Foreskin keratinocyte (primary cell): ENCODE measurements at places on chromosomes 11 and 22. TPM values are rescaled to one million over a fixed set of nuclear protein-coding genes. Genes with fewer than 3 reads are reported as not detected.

DNA sequence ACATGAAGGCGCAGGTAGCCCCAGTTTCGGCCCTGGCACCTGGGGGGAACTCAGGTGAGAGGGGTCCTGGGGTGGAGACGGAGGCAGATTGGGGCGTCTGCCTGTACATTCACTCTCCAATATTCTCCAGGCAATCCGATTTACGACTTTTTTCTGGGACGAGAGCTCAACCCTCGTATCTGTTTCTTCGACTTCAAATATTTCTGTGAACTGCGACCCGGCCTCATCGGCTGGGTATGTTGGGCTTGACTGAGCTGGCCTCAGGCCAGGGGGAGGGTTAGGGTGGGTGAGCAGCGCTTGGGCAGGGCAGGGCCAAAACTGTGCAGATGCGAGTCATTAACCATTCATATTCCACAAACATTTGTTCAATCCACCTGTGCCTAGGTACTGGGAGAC lies 1.7 kb downstream of the TM7SF2 start:
- DNase-seq, result no peak

DNA sequence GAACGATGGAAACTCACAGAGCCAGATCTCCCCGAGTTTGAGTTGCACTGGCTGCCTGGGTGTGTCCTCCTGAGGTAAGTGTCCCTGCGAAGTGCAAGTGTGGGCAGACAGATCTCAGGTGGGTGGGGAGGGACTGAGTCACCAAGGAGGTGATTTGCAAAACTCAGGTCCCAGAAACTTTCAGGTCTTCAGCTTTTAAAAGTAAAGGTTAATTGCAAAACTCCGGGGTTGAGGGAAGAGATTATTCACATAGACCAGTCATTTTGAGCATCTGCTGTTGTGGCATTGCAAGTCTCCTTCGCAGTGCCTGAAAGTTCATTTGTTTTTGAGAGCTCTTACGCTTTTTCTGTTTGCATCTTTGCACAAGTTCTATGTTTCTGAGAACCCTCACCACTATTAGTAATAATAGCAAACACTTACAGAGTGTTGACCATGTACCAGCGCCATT lies 7.1 kb downstream of the CD44 start:
- DNase-seq, result peak; percentile 64

Gene BAIAP2L2
- polyA plus RNA-seq, result 4.2 and 5.0 TPM in 2 replicates

GRCh38 chr11:56716379-56716854 lies 17.5 kb downstream of the OR9G1 start:
- DNase-seq, result no peak
